GM23248 (cell line): ENCODE measurements at places on chromosomes 13 and 19.

- peak; percentile 81 for DNase-seq
Measured at GRCh38 chr19:46639358-46640182, 3.6 kb upstream of the GNG8 start.

DNA sequence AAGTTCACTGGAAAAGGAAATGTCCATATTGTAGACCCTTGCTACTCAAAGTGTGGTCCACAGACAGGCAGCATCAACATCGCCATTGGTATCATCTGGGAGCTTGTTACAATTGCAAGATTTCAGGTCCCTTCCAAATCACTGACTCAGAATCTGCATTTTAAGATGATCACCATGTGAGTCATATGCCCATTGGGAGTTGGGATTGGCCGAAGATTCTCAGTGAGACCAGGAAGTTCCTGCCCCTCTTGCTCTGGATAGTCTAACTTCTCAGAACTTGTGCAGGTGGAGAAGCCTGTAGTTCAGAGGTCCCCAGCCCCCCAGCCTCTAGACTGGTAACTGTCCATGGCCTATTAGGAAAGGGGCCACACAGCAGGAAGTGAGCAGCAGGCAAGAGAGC, 48.9 kb upstream of the URAD start:
- DNase-seq = peak; percentile 61

- no peak for DNase-seq
Measured at GRCh38 chr13:102814025-102814607, 15.2 kb downstream of the BIVM start.

GRCh38 chr13:95955255-95955654, 97.9 kb downstream of the UGGT2 start:
- no peak for DNase-seq

DNA sequence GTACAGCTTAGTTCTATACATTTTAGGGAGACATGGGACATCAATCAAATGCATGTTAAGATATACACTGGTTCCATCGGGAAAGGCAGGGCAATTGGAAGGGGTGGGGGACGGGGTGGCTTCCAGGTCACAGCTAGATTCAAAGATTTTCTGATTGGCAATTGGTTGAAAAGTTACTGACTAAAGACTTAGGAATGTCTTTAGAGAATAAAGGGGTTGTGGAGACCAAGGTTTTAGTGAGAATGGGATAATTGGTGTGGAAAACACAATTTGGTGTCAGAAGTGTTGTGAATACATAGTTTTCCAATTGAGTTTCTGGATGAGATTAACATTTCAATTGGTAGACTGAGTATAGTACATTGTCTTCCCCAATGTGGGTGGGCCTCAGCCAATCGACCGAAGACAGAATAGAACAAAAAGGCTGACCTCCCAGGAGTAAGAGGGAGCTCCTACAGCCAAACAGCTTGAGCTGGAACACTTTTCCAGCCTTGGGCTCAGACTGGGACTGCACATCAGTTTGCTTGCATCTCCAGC, 988 bp upstream of the CCDC169 start:
- DNase-seq = no peak

DNA sequence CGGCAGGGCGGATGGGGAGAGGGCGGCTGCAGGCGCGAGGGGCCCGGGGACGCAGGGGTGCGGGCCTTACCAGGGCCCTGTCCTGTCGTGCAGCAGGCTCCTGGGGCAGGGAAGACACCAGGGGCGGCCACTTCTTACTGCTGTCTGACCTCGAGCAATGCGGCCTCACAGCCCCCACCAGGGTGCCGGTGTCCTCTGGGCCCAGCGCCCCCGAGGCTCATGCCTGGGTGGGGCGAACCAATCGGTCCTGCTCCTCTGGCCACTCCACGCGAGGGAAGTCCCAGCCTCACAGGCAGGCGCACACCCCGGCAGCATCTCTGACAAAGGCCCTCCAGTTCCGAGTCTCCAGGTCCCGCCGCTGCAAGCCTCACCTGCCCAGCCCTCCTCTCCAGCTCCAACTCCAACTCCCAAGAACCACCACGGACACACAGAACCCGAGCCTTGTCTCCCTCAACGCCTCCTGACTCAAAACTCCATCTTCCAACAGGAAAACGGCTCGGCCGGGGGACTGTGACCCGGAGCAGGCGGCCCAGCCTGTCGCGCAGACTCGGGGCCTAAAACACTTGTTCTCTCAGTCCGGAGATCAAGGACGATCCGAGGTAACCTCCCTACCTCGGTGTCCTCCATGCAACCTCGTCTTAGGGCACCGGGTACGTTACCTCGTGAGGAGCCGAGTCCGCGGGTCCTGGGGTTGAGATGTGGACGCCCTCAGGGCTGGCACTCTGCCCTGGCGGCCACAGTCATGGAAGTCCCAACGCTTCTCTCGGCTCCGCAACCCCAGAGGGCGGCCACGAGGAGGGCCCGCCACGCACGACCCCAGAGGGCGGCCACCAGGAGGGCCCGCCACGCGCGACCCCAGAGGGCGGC, 6.5 kb downstream of the FGF22 start:
- no peak for DNase-seq

- no peak for DNase-seq
Measured at GRCh38 chr19:21210037-21210621, 68.3 kb downstream of the ZNF431 start.

GRCh38 chr19:5966215-5966614, 11.7 kb downstream of the RANBP3 start:
- peak; percentile 86 for DNase-seq

DNA sequence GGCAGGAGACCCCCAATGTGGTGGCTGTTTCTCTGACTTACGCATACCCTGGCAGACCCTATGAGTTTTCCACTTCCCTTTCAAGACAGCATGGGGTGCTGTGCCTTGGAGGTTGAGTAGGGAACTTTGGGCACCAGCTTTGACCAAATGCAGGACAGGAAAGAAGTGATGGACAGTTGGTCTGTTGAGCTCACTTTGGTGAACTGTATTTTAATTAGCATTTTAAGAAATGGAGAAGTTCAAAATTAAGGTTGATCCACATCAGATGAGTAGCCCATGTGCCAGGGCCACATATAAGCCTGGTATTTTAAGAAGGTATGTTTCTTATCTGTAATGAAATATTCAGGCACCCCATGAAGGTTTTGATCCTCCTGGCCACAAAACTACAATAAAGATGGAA, 46.1 kb upstream of the RAP2A start:
- no peak for DNase-seq

GRCh38 chr19:38057959-38058690, 151.1 kb downstream of the SIPA1L3 start:
- no peak for DNase-seq

DNA sequence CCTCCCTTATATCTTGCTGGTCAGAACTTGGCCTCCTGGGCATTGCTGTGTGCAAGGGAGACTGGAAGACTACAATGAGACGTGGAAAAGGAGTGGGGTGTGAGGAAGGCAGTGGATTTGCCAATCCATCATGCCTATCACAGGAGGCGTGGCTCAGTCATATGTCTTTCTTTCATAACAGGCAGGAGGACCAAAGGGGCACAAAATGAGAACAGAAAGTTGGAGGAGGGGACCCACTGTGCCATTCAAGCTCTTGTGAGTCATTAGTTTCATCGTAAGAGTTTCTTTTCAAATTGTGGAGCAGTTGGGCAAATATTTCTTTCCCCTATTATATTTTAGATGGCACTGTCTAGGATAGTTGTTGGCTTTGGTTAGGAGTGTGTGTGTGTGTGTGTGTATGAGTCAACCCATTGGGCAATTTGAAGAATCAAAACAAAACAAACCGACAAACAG, 471.5 kb downstream of the TSHZ3 start:
- DNase-seq = no peak

DNA sequence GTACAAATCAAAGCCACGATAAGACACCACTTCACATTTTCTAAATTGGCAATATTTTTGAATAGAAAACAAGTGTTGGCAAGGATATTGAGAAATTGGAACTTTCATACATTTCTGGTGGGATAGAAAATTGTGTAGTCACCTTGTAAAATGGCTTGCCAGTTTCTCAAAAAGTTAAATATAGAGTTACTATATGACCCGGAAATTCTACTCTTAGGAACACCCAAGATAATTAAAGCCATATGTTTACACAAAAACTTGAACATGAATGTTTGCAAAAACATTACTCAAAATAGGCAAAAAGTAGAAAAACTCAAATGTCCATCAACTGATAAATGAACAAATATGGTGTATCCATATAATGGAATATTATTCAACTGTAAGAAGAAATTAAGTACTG, 552.5 kb downstream of the TBC1D4 start:
- no peak for DNase-seq
